Amniotic epithelial cell (primary cell): ENCODE measurements at places on chromosomes 4 and X.

GRCh38 chr4:54737421-54737820, 79.7 kb downstream of the KIT start:
- DNase-seq: no peak

DNA sequence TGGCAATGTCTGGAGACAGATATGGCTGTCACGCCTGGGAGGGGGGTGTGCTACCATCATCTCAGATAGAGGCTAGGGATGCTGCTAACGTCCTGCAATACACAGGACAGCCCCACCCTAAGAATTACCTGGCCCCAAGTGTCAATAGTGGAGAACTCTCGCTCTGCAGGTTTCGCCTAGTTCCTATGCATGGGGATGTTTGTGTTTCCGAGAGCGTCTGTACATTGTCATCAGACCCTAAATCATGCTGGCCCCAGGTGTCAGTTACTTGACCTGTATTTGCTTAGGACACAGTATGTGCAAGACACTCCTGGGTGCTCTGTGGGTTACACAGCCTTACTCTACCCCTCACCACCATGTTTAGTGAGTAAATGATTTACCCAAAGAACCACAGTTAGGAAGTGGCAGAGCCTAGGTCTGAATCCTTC, 90.8 kb downstream of the AFF1 start:
- no peak for DNase-seq

- peak; percentile 58 for DNase-seq
These were observed 9.0 kb upstream of the RPL34 start for GRCh38 chr4:108611365-108611764.

GRCh38 chr4:112109360-112110058, 35.7 kb upstream of the FAM241A start:
- DNase-seq: peak; percentile 22

DNA sequence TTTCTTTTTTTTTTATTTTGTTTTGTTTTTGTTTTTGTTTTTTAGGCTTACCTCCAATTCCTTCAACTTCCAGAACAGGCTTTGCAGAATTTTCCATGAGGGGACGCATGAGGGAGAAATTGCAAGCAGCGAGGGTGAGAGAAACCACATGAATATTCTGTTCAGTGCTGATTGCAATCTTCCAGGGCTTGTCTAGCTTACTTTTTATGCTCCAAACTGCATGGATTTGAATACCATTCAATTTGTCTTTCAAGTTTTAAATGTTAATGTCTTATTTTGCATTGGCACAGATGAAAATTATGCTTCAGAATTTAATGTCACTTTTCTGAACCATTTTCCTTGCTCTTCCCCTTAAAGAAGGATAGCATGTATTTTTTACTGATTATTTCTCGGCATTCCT, 32.7 kb downstream of the CC2D2A start:
- DNase-seq: no peak

DNA sequence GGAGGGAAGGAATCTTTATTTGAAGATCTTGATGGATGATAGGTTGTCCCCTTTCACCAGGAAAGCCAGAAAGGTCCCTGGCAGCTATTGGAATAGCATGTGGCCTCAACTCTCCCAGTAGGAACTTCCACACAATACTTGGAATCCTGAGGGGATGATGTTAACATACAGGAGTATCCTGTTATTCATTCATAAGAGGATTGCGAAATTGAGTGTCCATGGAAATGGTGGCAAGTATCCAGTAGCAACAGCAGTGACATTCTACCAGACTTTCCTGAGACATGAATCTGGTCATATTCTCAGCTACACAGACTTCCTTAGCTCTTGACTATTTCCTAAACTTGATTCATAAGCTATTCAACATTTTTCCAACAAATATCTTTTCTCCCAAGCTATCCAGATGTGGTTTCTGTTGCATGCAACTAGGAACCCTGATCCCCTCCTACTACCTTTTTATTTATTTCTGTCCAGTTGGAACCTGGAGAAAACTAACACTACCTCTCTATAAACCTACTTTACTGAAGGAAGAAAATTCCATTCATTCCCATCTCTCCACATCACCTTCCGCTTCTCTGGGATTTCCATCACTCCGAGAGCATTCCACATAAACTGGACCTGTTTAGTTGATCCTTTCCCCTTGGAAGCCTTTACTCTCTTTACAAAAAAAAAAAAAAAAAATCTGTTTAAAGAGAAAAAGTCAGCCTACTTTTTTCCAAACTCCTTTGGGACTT, 101.8 kb downstream of the ANXA5 start:
- DNase-seq: peak; percentile 44

DNA sequence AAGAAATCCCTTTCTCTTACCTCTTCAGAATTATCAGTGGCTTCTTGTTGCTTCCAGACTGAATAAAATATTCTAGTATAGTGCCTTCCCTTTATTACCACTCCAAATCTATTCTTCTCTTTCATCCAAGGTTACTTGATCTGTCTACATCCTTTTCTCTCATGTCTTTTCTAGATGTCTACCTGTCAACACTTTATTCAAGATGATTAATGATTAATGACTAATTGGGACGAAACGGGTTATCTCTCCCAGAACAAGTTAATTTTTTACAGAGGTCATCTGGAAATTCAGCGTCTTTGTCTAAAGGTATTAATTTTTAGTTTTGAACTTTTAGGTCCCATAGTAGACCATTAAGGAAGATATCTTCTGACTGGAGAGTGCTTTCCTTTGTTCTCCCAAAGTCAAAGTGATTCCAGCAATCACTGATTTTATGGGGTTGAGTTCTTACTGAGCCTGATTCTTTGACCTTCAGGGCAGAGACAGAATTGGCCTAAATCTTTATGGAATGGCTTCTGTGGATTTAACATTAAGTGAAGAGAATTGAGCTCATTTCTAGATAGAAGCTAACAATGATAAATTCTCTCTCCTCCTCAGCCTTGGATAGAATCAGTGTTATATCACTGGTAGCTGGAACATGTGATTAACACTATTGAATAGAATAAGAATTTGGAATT, 335.4 kb upstream of the TEX13C start:
- no peak for DNase-seq

GRCh38 chrX:20300822-20301221, 34.1 kb upstream of the RPS6KA3 start:
- DNase-seq: no peak

DNA sequence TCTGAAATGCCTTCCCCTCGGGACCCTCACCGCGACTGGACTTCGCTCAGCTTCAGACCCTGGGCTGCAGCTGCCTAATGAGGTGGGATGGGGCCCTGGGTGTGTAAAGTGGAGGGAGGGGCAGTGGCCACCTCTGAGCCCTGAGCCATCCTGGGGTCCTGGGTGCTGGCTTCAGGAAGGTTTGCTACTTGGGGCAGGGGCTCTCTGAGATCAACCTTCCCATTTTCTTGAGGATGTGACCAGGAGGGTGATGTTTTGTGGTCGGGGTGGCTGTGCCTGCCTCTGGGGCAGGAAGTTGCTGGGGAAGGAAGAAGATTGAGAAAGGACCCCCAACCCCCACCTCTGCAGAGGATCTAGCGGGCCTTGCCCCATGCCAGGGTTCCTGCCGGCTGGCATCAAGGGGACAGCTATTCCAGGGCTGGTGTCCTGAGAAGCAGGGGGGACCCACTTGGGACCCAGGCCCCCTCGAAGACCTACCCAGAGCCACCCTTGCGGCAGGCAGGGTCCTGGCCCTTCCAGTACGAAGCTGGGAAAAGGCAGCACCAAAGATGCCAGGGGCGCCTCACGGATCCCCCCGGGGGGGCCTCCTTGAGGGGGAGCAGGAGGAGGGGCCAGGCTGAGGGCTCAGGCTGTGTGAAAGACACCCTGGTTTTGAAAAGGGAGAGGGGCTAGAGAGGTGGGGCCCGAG, 6.5 kb downstream of the SH3BP2 start:
- DNase-seq: no peak

DNA sequence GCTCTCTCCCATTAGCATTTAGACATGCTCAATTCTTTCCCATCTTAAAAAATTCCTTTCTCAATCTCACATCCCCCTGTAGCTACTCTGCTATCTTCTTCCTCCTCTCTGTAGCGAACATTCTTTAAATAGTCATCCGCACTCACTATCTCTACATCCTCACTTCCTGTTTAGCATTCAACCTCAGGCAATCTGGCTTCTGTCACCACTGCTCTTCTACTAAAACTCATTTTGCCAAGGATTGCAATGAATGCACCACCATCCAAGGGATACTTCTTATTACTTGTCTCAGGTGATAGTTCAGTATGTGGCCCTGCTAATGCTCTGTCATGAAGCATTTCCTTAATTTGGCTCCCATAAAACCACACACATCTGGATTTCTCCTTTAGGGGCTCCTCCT, 10.9 kb upstream of the TET2 start:
- DNase-seq: peak; percentile 76

DNA sequence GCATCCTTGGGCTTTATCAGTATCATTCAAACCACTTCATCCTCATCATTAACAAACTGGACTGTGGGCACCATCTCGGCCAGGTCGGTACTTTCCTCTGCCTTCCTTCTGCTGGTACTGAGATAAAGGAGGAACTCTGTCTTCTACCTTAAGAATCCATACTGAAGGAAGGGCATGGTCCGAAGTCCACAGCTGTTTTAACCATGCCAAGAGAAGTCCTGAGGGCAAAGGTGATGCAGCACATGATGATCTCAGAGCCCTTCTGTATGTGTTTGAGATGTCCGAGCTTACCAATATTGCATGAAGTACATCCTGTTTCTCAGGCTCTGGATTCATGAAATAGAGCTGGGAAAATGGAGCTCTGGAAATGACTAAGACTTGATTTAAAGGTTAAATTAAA, 125.5 kb upstream of the STS start:
- no peak for DNase-seq

DNA sequence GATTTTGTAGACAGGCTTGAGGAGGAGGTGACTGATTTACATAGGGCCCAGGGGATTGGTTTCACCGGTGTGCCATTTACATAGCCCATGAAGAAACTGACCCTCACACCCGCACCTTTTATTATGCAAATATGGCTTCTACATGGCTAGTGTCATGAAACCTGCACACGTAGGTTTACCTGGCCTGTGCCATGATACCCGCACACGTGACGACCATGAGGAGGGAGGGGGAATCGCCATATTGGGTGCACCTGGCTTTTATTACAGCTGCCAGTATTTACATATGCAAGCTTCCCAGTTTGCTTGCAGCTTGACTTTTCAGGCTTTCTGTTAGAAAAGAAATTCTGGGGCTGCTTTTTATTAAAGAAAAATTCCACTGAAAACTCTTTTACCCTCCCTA, 359.7 kb downstream of the ADAM29 start:
- DNase-seq: no peak

GRCh38 chr4:132557660-132558059, 591.4 kb upstream of the PCDH10 start:
- DNase-seq: peak; percentile 48

- DNase-seq: peak; percentile 28
These were observed 7.6 kb upstream of the TBC1D19 start for GRCh38 chr4:26576231-26576739.

DNA sequence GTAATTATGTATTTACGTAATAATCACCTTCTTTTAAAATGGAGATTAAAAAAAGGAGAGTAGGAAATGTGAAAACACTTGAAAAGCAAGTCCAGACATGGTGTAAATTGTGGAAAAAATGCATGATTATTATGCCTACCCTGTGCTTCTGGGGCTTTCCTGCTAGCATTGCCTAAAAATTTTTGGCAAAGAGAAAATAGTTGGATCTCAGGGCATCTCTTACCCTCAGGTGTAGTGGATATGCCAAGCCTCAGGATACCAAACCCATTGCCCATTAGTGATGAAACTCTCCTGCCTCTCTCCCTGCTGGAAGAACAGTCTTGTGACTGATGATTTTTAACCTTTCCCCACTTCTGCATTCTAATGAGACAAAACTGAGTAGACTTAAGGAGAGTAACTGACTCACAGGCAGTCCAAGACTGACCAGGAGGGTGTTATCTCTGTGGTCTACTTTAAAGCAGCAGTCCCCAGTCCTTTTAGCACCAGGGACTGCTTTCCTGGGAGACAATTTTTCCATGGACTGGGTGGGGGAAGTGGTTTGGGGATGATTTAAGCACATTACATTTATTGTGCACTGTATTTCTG, 174.6 kb downstream of the ZNF330 start:
- peak; percentile 75 for DNase-seq

- DNase-seq: peak; percentile 62
These were observed 2.7 kb downstream of the GASK1B start for GRCh38 chr4:158169931-158170690.

- DNase-seq: no peak
These were observed 173.2 kb downstream of the PABPC4L start for GRCh38 chr4:134028421-134028820.

- DNase-seq: peak; percentile 88
These were observed 276.9 kb upstream of the TACR3 start for GRCh38 chr4:103996637-103997036.

GRCh38 chrX:69321006-69321655, 155.9 kb upstream of the PJA1 start:
- DNase-seq: no peak

GRCh38 chr4:42331914-42332368, 65.3 kb upstream of the SHISA3 start:
- DNase-seq: no peak

DNA sequence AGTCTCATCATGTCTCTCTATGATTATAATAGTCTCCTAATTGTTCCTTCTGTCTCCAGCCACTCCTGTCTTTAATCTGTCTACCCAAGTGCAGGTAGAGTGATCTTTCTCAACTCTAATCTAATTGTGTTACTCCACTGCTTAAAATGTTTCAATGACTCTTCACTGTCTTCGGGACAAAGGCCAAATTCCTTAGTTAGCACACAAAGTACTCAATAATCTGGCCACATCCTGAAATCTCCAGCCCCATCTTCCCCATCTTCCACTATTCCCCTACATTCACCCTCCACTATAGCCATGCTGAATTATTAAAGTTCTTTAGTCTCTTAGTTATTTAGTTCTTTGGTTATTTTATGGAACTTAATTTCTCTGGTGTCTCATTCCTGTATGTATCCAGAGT, 353.3 kb downstream of the OPHN1 start:
- peak; percentile 3 for DNase-seq

DNA sequence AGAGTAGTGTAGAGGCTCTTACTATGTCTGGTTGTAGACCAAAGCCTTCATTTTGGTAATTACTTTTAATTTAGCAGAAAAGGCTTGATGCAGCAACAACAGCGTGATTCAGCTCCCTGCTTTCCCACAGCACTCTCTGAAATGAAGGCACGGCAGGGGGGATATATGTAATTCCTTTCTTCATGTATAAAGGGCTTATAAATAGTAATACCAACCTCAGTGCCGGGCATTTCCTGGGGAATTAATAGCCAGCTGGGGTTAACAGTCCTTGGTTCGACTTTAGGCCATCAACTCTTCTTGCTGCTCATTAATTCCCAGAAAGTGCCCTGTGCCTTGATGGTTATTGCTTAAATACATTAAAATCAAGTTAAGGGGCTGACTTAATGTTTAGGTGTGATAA, 669.0 kb downstream of the ZNF674 start:
- no peak for DNase-seq

DNA sequence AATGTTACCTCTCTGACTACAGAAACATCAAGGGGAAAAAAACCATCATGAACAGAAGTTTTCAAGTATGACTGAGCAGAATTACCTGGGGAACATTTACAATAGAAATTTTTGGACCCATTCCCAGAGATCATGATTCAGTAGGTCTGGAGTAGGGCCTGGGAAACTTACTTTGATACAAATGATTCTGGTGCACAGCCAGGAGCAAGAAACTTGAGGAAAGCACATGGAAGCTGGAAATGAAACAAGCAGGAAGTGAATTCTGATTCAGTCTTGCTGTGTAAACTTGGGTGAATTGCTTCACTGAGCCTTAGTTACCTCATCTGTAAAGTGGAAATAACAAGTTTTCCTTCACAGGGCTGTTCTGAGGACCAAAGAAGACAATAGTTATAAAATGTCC, 192.5 kb upstream of the TAPT1 start:
- DNase-seq: no peak

- no peak for DNase-seq
These were observed 11.3 kb downstream of the UCHL1 start for GRCh38 chr4:41267997-41268396.

GRCh38 chrX:124413244-124413643, 66.9 kb downstream of the SH2D1A start:
- no peak for DNase-seq
